ENCODE measurements at places on chromosomes 5 and 9.

- DNase-seq, result no peak
Measured at GRCh38 chr5:160629003-160629402, 207.3 kb downstream of the PTTG1 start.

DNA sequence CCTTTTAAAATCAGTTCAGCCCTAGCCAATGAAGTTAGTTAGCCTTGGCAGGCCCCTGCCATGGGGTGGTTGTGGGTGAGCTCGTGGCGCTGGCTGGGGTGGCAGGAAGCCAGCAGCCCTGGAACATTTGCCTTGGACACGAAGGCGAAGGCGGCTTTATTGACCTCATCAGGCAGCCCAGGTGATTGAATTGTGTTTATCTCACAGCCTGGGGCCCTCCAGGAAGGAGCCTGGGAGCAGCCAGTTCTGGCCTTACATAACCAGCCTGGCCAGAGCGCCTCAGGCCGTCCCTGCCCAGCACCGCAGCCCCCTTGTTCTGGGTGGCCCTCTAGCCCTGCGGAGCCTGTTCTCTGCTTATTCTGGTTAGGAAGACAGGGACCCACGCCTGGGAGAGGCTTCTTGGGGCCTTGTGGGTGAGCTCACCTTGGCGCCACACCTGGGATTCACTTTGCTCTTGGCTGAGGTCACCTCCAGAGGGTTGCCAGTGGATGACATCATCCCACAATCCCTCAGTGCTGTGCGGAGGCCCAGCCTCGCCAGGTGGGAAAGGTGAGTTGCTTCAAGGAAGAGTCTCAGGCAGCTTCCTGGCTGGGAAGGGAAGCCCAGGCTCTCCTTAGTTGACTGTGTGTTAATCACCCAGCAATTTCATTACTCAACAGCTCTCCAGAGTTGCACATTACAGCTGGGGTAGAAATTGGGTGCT is 54.4 kb upstream of the RPL26L1 start:
- DNase-seq, result no peak

GRCh38 chr9:76756268-76756640 is 8.0 kb upstream of the PCA3 start:
- DNase-seq, result no peak

DNA sequence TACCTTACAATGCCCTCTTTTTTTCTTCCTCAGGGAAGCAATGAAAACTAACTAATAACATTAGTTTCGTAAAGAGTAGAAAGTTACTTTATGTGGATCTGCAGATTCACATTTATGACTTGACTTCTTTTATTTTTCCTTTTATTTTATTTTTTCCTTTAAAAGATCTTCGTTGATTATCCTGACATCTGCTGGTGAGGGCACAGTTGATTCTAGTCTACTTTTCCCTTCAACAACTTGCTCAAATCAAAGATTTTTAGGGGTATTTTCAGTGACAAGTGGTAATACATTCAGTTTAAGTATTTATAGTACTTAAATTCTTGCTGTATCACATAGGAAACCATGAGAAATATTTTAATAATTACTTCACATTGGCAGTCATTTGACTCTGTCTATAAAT is 4.9 kb downstream of the EDIL3 start:
- no peak for DNase-seq

DNA sequence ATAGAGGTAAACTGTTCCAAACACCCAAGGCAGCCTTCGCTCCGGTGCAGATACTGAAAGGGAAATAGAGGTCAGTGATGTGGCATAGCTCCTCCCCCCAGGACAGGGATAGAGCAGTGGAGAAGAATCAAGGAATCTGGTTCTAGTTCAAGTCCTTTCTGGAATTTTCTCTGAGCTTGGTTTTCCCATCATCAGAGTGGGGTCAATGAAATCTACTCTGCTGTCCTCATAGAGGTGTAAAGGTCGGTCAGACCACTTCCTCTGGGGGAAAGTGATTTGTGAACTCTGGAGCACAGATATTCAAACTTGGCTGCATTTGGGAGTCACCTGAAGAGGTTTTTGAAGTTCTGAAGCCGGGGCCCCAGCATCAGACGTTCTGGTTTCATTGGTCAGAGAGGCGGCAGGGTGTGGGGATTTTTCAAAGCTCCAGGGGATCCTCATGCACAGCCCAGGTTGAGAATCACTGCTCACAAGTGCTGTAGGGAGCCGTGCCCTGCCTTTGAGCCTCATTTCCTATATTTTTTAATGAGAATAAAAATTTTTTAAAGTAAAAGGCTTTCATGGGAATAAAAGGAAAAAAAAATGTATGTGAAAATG is 105.7 kb upstream of the RAD23B start:
- DNase-seq, result no peak

DNA sequence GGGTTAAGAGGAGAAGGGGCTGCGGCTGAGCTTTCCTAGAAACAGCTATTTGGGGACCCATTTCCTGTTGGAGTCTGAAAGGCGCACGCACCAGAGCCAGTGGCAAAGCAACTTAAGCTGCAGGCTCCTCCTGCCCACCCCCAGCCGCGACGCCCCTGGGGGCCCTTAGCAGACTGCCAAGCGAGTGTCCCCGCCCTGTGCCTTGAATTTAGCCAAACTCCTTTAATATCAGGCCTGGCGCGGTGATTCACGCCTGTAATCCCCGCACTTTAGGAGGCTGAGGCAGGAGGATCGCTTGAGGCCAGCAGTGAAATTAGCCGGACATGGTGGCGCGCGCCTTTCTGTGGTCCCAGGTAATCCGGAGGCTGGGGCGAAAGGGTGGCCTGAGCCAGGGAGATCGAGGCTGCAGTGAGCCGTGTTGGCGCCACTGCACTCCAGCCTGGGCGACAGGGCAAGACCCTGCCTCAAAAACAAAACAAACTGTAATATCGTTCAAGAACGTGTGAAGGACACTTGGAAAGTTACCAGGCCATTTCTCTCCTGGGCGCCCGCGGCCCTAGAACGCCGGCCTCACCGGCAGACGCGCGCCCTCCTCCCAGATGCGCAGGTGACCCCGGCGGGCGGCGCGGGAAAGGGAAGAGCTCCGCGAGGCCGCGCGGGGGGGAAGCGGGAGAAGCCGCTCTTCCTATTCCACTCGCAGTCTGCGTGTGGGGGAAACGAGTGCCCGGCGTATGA is 1.0 kb upstream of the F2R start:
- DNase-seq, result no peak

GRCh38 chr5:129271308-129271707 is 176.8 kb downstream of the ISOC1 start:
- DNase-seq, result no peak

- DNase-seq, result no peak
Measured at GRCh38 chr5:157729858-157730257, 1.4 kb upstream of the THG1L start.

DNA sequence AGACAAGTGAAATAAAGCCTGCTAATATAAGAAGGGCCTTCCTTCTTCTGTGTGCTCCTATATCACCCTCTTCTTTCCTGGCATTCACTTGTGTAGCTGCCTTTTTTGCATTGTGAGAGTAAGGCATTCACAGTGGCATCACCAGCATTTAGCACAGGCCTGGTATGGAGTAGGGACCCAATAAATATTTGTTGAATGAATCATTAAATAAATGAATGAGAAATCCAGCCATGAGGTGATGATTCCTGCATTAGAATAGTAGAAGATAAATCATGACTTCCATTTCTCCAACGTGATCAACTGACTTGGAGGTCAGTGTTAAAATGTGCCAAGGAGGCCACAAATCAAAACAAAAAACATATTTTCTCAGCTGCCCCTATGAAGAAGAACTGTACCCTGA is 3.9 kb downstream of the PLPPR1 start:
- no peak for DNase-seq

- DNase-seq, result no peak
Measured at GRCh38 chr5:59579824-59580167, 313.7 kb downstream of the PDE4D start.

GRCh38 chr9:14058325-14058688 is 255.6 kb downstream of the NFIB start:
- no peak for DNase-seq

DNA sequence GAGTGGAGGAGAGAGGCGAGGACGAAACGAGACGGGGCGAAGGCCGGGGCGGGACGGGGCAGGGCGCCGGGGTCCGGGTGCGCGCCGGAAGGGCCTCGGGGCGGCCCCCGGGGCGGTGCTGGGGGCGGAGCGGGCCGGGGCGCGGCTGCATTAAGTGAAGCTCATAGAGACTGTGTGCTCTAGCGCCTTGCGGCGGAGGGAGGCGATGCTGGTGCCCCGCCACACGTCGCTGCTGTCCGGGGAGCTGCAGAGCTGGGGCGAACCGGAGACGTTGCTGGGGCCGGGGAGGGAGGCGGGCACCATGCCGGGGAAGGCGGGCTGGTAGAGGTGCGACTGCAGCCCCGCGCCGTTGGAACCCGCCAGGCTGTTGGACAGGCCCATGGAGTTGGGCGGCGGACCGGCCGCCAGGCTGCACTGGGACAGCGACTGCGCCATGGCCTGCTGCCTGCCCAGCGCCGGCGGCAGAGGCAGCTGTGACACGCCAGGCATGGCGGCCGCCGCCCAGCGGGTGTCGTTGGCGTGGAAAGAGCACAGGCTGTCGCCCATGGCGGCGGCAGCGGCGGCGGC is 8.3 kb downstream of the OTP start:
- DNase-seq, result peak; percentile 73

DNA sequence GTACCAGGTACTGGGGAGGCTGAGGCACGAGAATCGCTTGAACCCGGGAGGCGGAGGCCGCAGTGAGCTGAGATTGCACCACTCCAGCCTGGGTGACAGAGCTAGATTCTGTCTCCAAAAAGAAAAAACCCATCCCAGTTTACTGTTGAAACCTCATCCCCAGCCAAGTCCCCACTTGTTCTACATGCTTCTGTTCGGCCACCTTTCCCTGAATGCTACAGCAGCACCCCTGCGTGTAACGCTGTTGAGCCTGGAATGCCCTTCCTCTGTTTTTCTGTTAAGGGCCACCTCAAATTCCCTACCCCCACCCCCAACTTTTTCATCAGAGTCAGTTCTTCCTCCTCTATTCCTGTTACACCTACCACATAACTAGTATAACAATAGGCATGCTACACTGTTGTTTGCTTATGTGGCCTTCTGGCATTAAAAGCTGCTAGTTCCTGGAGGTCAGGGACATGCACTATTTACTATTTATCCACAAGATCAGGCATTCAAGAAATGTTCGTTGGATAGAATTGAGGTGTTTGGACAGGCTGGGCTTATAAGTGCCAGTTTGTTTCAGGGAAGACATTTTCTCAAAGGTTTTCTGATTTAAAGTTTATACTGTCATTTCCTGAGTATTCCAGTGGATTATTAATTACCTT is 47.1 kb upstream of the C5orf47 start:
- no peak for DNase-seq

GRCh38 chr5:143776951-143777350 is 35.0 kb upstream of the HMHB1 start:
- no peak for DNase-seq

GRCh38 chr9:4157584-4158499 is 142.0 kb downstream of the GLIS3 start:
- no peak for DNase-seq

GRCh38 chr5:131534974-131535373 is 100.1 kb downstream of the RAPGEF6 start:
- DNase-seq, result no peak

DNA sequence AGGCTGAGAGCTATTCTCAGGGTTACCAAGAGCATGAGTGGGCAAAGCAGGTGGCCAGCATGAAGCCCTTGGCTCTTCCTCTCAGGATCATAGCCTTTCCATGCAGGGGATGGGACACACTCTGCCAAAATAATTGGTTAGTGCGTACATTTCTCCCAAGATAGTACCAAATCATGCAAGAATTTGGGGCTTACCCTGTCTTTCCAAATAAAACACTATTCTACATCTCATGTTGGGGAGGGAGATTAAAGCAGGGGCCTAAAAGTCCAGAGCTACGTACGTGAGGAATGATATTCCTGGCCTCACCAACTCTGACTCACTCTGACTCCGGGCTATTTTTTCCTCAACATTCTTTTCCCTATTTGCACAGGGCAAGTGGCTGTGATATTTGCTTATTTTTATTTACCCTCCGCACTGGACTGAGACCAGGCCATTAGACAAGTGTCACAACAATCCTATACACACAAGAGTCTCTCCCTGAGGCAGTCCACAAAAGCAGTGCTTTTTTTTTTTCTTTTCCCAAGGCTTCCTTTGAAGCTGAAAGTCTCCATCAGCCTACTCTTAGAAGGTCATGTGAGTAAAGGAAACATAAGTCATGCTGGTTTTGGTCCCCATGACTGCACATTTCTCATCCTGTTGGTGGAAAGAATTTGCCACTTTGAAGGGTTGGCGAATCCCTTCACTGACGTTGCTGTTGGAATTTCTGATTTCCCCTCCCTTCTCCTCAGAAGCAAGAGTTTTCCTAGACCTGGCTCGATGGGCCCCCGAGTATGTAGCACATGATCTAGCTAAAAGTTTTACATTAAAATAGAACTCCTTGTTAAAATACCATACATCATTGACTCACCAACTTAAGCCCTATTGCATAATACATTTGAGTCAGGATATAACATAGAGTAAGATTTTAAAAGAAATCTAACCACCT is 40.0 kb downstream of the TMEM252 start:
- no peak for DNase-seq

DNA sequence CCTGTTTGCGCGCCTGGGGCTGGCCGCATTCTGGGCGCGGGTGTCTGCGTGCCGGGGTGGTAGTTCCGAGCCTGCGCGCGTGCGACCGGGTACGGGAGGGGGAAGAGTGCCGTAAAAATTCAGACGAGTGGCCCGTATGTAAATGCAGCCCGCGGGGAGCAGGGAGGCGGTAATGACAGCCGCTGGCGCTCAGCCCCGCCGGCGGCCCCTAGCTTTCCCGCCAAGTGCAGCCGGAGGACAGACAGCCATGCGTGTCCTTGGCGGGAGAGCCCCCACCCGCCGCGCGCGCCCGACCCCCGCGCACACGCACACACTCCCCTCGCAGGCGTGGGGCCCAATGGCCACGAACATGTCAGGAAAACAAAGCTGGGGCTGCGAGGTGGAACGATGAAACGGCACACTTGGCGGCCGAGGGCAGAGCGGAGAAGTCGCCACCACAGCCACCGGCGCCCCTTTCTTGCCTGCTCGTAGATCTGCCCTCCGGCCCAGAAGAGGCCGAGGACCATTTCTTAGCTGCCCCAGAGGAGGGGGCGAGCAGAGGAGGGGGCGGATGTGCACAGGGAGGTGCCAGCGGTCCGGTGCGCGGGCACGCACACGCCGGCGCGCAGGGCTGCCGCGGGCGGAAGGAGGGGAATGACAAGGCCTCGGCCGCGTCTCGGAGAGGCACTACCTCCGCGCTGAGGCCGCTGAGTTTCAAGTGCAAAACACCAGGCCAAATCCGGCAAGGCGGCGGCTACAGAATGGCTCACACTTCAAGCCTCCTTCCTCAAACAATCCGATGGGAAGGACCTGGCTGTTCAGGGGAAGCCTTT is 208.4 kb downstream of the MEF2C start:
- DNase-seq, result peak; percentile 62
